ENCODE measurements at places on chromosomes 2 and 18. TPM values are rescaled to one million over a fixed set of nuclear protein-coding genes. Genes with fewer than 3 reads are reported as not detected.

The MC2R gene
- total RNA-seq = not detected

The KCNE4 gene
- total RNA-seq = 12.6 TPM

The ABCG5 gene
- total RNA-seq = not detected

The WNT10A gene
- total RNA-seq = not detected

The KIDINS220 gene
- 115 TPM for total RNA-seq

The LONRF2 gene
- 7.6 TPM for total RNA-seq

The HES6 gene
- total RNA-seq = 5.5 TPM

The SLC11A1 gene
- 0.25 TPM for total RNA-seq

The ASB18 gene
- total RNA-seq = not detected

The RSAD2 gene
- 1.5 TPM for total RNA-seq

The GALNT14 gene
- 1.2 TPM for total RNA-seq

Measured in uterine smooth muscle cell (primary cell).